IPS DF 19.7 (cell line): ENCODE measurements at places on chromosomes 1 and 21.

DNA sequence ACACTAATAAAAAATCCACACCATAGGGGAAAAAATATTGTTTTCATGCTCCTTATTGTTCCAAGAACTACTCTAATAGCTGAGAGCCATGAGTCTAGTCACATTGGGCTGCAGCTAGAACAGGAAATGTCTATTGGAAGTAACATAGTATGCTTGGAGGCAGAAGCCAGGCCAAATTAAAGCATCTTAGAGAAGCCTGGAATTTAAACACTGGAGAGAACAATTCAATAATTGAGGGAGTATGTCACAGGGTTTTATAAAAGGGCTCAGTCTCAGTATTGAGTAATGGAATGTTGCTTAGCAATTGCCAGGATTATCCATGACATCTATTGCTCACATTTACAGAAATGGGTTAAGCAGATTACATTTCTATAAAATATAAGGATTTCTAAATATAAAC lies 471.3 kb downstream of the LMO4 start:
- DNase-seq: no peak

- no peak for DNase-seq
These were observed 26.4 kb upstream of the KAZN start for GRCh38 chr1:14571810-14572767.

DNA sequence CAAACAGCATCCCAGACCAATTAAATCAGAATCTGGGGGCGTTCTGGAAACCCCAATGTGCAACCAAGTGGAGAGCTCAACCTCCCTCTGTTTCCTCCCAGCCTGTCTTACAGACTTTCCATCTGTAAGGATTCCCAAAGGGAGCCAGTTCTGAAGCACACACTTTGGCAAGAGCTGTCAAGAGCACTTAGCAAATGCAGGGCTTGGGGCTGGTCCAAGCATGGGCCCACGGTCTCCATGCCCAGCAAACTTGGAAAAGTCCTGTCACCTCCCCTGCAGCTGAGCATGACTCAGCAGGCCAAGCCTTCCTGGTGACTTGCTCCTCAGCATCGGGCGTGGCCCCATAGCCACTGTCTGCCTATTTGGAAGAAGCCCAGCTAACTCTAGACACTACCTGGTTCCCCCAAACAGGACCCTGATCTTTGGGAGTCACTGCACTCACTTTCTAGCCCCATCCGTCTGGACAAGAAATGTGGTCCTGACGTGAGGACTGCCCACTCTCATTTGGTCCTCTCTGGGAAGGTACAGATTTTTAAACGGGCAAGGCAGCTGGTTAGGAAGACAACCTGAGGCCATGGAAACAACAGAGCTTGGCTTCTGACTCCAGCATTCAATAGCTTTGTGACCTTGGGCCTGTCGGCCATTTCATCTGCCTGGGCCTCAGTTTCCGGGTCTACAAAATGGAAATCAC lies 16.9 kb downstream of the SLC2A1 start:
- DNase-seq: no peak

GRCh38 chr21:17435565-17436543 lies 77.0 kb upstream of the CXADR start:
- no peak for DNase-seq

- DNase-seq: no peak
These were observed 251.9 kb downstream of the DPYD start for GRCh38 chr1:97668945-97669344.

DNA sequence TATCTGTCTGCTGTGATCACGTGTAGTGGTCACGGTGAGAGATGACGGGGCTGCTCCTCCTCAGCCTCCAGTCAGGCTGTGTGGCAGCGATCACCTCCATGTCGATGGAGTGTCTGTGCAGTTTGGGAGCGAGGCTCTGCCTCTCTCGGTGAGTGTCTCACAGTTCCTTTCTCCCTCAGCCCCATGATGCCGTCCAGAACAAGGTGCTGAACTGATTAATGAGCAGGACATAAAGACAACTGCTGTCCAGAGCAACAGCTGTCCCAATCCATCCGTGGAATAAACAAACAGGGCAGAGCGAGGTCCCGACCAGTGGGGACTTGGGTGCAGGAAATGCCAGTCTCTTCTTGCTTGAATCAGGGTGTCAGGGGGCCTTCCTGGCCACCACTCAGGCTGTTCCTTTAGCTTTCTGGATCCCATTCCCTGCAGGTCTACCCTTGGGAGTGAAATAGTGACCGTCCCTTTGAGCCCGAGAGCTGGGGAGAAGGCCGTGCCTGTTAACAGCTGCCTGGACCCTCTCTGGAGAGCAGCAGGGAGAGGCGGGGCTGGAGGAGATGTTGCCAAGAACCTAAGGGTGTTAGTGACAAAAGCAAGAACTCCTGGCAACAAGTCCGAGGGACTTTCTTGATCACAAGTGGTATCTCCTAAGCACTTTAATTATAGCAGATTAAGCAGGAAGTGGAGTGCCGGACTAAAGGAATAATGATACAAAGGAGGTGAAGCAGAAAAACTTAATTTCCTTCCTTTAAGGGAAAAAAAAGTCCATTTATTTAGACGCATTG lies 443.9 kb downstream of the KIF26B start:
- DNase-seq: no peak

DNA sequence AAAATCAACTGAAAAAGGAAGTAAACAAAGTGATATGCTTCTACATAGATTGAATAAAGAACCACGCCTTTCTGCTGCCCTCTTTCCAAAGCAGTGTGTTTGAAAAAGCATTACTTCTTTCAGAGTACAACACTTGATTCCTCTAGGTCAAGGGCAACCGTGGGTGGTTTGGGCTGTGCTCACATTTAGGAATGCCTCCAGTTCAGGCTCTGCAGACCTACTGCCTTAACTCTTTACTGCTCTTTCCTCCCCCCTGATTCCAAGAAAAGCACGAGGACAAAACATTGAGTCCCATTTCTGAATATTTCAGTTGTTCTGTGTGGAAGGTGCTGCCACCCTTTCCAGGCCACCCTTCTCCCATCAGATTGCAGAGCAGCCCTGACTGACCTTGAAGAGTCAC lies 45.2 kb downstream of the ADAMTS1 start:
- no peak for DNase-seq

GRCh38 chr1:44262414-44262813 lies 49.1 kb downstream of the DMAP1 start:
- no peak for DNase-seq

- no peak for DNase-seq
These were observed 9.4 kb downstream of the RUSC1 start for GRCh38 chr1:155329980-155330598.
